T47D (cell line): ENCODE measurements at places on chromosomes 16 and 17.
A peak's percentile ranks its signal among the peaks of the same experiment; 100 is the strongest.

GRCh38 chr16:85424260-85425073 is 188.7 kb upstream of the GSE1 start:
- DNase-seq = no peak

GRCh38 chr17:71287071-71287823 is 833.6 kb upstream of the SOX9 start:
- DNase-seq = no peak

DNA sequence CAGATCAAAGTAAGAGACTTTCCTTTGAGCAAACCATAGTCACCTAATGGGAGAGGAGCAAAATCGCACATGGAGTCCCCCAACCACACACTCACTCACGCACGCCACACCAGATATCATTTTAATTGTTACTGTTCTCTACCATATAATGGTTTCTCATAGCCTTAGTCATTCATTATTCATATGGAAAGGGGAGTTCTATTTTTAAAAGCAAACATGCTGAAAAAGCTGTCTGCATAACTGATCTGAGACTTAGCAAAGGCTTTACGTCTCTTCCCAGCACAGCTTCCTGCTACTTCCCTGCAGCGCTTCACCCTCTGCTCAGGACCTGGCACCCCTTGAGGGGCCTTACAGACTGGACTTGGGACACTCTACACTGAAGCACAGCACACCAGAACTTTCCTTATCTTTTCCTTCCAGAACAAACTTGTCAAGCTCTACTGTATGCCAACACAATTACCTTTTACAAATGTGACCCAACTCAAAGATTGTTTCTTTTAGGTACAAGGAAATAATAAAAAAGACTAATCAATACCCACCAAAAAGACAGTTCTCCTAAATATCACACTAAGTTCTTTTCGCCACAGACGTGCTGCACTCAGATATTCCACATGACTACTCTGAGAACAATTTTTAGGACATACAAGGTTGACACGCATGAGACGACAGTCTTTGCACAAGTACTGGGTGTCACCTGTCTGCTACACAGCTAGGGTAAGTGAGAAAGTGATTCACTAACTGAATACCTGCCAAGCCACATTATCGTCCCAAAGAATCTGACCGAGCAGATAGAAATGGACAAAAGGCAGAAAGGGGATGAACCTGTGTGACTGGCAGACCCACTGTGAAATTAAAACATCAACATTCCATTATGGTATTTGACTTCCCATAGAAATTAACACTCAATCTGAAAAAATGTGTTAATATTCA is 21.5 kb downstream of the SRP68 start:
- no peak for DNase-seq

DNA sequence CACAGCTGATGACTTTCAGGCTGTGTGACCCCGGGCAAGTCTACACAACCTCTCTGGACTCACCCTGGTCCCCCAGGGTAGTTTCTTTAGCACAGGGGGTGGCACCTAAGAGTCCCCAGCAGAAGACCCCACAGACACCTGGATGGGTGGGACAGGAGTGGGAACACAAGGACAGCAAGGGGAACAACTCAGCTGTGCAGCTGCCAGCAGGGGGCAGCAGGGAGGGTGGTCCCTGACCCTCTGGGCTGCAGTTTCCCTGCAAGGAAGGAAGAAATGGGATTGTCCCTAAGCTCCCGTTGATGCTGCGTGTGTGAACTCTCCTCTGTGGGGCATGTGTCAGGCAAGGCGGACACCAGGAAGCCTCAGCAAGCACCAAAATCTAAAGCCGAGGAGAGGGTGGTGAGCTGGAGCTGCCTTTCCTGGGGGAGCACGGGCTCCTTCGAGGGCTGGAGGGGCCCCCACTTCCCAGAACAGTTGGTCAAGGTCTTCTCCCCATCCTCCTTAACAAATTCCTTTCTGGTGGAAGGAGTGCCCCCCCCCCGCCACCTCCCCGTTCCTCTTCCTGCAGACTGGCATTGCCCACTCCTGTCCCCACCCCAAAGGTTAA is 24.1 kb upstream of the CDH5 start:
- DNase-seq = no peak

GRCh38 chr17:3683054-3683511 is 12.9 kb downstream of the P2RX5 start:
- peak; percentile 37 for DNase-seq
